ENCODE measurements at places on chromosomes 11 and 22.
A peak's percentile ranks its signal among the peaks of the same experiment; 100 is the strongest.

DNA sequence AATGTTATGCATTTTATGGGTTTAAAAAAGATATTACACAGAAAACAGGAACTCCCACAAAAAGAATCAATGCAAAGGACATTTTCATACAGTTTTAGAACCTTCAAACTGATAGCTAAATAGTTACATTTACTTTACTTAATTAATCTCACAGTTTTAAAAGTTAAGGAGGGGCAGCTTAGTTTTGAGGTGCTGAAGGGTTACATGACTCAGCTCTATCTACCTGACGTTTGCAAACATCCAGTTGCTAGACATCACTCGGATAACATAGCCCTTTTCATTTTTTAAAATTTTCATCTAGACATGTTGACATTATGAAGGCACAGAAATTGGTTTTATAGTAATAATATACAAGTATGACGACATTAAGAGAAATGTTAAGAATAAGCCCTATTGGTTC, 53.7 kb upstream of the HSD17B12 start:
- no peaks in the 10 kb centered on the region for H3K4me1 ChIP-seq
- H3K4me3 ChIP-seq, result no peak overlapping the region
- H3K27ac ChIP-seq, result no peak overlapping the region
- no peaks in the 10 kb centered on the region for H3K36me3 ChIP-seq
- no peak for DNase-seq

- H3K27ac ChIP-seq, result no peak overlapping the region
- H3K4me1 ChIP-seq, result no peaks in the 10 kb centered on the region
- no peak overlapping the region for H3K4me3 ChIP-seq
- H3K36me3 ChIP-seq, result no peaks in the 10 kb centered on the region
- DNase-seq, result no peak
Observed at GRCh38 chr11:113397212-113397611, 9.6 kb downstream of the ANKK1 start.

GRCh38 chr11:58318532-58318931, 40.3 kb downstream of the OR5B17 start:
- no peaks in the 10 kb centered on the region for H3K36me3 ChIP-seq
- H3K27me3 ChIP-seq, result no peaks in the 10 kb centered on the region
- DNase-seq, result no peak
- no peaks in the 10 kb centered on the region for H3K4me1 ChIP-seq

DNA sequence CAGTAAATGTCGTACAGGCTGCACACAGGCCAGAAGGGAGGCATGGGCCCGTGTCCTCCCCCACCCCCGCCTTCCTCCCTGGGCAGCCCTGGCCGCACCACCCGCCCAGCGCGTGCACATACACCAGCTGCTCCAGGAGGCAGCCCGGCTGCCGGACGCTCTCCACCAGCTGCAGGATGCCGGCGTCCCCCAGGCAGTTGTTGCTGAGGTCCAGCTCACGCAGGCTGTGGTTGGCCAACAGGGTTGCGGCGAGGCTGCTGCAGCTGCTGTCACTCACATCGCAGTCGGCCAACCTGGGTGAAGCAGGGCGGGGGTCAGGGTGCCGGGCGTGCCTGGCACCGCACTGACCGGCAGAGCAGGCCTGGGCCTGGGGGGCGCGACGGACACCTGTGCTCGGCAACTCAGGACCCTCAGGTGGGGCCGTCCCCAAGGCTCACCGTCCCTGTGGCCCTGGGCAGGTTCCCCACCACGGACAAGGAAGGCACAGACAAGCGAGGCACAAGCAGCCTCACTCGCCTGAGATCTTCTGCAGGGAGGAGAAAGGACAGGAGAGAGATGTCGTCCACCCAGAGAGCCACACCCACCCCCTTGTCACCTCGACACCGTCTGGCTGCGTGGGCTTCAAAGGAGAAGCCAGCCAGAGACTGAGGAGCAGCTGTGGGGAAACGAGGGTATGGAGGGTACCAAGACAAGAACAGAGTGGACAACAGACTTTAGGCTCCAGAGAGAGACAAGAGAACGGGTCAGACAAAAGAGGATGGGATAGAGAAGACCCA, 12.1 kb downstream of the RNH1 start:
- peak overlapping the region; percentile 59 for H3K27ac ChIP-seq
- peaks cover 24% of the 10 kb centered on the region for H3K36me3 ChIP-seq
- no peak for DNase-seq
- H3K4me1 ChIP-seq, result no peaks in the 10 kb centered on the region
- H3K27me3 ChIP-seq, result no peaks in the 10 kb centered on the region
- no peak overlapping the region for H3K4me3 ChIP-seq

DNA sequence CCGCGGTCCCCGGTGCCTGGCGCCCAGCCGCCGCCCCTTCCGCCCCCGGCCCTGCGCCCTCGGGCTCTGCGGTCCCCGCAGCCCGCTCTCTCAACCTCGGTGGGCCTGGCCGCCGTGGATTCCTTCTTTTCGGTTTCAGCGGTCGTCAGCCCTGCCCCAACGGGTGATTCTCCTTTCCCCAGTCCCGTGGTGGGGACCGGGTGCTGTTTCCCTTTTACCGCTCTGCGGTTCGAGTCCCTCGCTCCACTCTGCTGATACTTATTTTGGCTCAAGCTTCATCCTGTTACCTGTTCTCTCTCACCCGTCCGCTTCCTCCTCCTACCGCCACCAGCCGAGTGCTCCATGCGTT, 494 bp downstream of the ZDHHC5 start:
- H3K4me3 ChIP-seq, result peak overlapping the region; percentile 96
- peak overlapping the region; percentile 100 for H3K27ac ChIP-seq
- H3K27me3 ChIP-seq, result no peaks in the 10 kb centered on the region

DNA sequence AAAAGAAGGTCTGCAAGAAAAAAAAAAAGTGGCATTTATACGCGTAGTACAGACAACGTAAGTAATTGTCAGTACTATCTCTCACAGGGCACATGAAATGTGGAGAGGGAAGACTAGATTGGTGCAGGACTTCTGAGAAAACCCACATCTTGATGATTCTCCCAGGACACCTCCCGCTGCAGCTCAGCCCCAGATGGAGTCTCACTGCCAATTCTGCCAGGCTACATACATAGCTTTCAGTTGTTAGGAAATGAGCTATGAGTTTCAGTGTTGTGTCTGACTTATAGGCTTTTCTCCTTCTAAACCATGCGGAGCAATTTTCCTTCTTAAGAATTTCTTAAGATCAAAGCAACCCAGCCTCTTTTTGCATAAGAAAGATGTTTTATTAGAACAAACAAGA, 9.6 kb downstream of the OR5A2 start:
- no peak overlapping the region for H3K27ac ChIP-seq
- no peaks in the 10 kb centered on the region for H3K4me1 ChIP-seq
- H3K27me3 ChIP-seq, result no peaks in the 10 kb centered on the region
- no peak for DNase-seq
- no peaks in the 10 kb centered on the region for H3K36me3 ChIP-seq
- H3K4me3 ChIP-seq, result no peak overlapping the region

DNA sequence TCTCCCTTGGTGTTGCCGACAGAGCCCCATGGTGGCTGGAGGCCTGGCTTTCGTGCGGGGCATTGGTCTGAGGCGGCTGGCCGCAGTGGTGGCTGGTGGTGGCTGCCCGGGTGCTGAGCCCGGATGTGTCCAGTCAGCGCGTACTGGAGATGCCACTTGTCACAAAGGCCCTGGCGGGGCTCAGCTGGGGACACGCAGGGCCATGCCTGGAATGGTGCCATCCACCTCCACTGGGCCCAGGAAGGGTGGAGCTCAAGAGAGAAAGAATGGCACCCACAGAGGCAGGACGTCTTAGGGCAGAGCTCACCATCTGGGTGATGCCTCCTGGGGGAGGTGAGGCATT, 92.5 kb downstream of the CEP164 start:
- no peak overlapping the region for H3K27ac ChIP-seq
- H3K4me3 ChIP-seq, result no peak overlapping the region
- H3K4me1 ChIP-seq, result no peaks in the 10 kb centered on the region
- H3K27me3 ChIP-seq, result peaks cover 35% of the 10 kb centered on the region
- no peak for DNase-seq

DNA sequence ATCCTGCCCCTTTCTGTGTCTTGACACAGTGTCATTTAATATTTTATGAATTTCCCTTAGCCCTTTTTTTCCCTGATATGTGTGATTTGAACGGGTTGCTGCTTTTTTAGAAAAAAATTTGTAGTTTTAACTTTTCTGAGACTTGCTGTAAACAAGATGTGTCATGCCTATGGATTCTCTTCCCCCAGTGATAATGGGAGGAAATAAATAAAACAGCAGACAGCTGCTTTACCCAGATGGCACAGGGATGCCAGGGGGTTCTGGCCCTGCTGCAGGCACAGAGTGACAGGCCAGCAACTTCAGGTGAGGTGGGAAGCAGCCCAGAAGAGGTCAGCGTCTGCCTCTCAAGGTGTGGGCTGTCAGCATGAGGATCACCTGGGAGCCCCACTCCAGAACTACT, 266.9 kb downstream of the KIRREL3 start:
- peaks cover 11% of the 10 kb centered on the region for H3K27me3 ChIP-seq
- H3K36me3 ChIP-seq, result no peaks in the 10 kb centered on the region
- no peak for DNase-seq
- H3K27ac ChIP-seq, result no peak overlapping the region

GRCh38 chr11:68212421-68213134, 518 bp downstream of the KMT5B start:
- H3K27me3 ChIP-seq, result peaks cover 11% of the 10 kb centered on the region
- H3K36me3 ChIP-seq, result no peaks in the 10 kb centered on the region
- peak overlapping the region; percentile 91 for H3K27ac ChIP-seq
- peak; percentile 82 for DNase-seq
- peaks cover 32% of the 10 kb centered on the region for H3K4me1 ChIP-seq

GRCh38 chr11:114959953-114960505, 281.7 kb downstream of the NXPE2 start:
- H3K36me3 ChIP-seq, result no peaks in the 10 kb centered on the region
- peaks cover 9% of the 10 kb centered on the region for H3K4me1 ChIP-seq
- H3K27me3 ChIP-seq, result peaks cover 25% of the 10 kb centered on the region
- H3K27ac ChIP-seq, result no peak overlapping the region
- H3K4me3 ChIP-seq, result no peak overlapping the region

GRCh38 chr11:68364581-68364980, 52.2 kb downstream of the LRP5 start:
- peaks cover 19% of the 10 kb centered on the region for H3K36me3 ChIP-seq
- no peaks in the 10 kb centered on the region for H3K27me3 ChIP-seq
- no peak overlapping the region for H3K27ac ChIP-seq
- peaks cover 10% of the 10 kb centered on the region for H3K4me1 ChIP-seq
- no peak for DNase-seq
- no peak overlapping the region for H3K4me3 ChIP-seq

Measured in type B pancreatic cell (in vitro differentiated cells).